ENCODE measurements at places on chromosomes 4 and X. TPM values are rescaled to one million over a fixed set of nuclear protein-coding genes. Genes with fewer than 3 reads are reported as not detected.

The DIPK2B gene
- total RNA-seq = not detected

The RTL3 gene
- total RNA-seq = not detected

The CT45A2 gene
- not detected for total RNA-seq

The ADH7 gene
- total RNA-seq = 14.7 TPM

The ARR3 gene
- not detected for total RNA-seq

The SUPT20HL2 gene
- total RNA-seq = not detected

The SMIM10L2A gene
- 2.5 TPM for total RNA-seq

All from airway epithelial cell (primary cell).